Kasumi-1 (cell line): ENCODE measurements at places on chromosomes 5 and 9.

GRCh38 chr5:52856564-52856963 lies 68.8 kb downstream of the ITGA1 start:
- DNase-seq = no peak

DNA sequence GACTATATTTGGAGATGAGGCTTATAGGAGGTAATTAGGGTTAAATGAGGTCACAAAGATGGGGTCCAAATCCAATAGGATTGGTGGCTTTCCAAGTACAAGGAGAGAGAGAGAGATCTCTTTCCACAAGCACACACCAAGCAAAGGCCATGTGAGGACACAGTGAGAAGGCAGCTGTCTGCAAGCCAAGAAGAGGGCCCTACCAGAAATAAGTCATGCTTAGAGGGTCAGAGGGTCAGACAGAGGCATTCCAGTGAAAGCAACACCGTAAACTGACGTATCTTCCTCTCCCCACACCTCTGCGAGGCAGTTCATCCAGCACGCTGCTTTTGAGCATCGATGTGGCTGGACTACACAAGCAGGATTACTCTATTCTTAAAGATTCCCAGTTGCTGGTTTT lies 87.9 kb downstream of the SLC1A3 start:
- DNase-seq = no peak

GRCh38 chr9:133525677-133526076 lies 918 bp upstream of the MYMK start:
- no peak for DNase-seq

DNA sequence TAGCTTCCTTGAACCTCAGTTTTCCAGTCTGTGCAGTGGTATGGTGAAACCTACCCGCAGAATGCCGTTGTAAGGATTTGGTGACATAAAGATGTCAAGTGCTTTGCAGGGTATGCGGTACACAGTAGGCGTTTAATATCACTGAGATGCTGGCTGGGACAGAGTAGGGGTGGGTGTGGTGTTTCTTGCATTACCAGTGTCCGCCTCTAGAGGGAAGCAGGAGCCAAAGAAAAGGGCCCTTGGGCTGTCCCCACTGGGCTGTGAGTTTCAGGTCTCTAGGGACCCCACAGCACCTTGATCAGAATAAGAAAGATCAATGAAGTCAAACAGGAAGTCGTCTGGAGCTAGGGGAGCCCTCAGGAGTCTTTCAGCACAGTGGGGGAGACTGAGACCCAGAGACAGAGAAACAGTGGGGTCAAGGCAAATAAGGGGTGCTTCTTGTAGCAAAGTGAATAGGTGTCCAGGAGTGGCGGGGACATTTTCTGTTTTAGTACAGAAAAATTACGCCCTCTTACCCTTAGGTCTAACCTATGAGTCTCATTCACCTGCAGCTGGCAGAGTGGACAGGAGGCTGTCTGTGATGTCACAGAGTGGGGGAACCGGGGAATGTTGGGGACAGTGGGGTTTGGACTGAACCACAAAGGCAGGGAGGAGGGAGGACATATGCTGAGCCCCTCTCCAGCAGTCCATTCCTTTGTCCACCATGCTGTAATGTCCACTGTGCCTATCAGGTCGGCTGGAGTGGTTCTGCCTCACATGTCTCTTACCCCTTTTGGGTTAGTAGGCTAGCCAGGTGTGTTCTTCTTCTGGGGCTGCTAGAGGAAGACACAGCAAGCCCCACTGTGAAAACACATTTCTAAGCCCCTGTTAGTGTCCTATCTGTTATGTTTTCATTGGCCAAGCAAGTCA lies 4.7 kb upstream of the TEX53 start:
- peak; percentile 60 for DNase-seq

DNA sequence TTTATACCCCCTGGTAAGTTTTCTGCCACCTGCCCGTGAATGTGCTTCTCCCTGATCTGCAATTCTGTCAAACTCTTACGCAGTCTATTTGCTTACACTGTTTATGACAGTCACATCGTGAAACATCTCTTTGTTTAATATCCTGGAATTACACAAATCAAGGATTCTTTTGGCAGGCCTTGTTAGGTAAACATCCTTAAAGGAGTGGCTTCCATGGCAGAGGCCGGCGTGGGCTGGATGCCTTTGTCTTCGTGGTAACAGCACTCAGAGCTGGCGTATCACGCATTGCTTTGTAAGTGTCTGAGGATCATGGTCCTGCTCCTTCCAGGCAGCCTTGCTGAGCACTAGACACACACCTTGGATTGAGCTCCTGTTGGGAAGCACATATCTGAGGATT lies 145.7 kb downstream of the IRX1 start:
- DNase-seq = no peak

DNA sequence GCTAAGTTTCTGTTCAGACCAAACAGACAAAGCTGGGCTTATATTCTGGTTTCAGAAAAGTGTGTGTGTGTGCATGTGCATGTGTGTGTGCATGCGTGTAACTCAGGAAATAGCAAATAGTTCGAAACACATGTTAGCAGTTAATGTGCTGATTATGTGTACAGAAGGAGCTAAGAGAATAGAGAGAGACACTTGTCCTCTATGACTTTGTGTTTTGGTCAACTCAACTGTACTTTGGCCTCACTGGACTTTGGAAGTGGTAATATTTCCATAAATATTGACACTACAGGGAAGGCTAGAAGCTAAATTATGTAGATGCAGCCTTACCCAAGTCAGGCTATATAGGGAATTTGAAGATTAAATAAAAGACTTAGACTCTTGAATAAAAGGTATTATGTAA lies 155.5 kb downstream of the RAB3C start:
- DNase-seq = no peak

- no peak for DNase-seq
Observed at GRCh38 chr5:15555176-15555575, 55.2 kb downstream of the FBXL7 start.

DNA sequence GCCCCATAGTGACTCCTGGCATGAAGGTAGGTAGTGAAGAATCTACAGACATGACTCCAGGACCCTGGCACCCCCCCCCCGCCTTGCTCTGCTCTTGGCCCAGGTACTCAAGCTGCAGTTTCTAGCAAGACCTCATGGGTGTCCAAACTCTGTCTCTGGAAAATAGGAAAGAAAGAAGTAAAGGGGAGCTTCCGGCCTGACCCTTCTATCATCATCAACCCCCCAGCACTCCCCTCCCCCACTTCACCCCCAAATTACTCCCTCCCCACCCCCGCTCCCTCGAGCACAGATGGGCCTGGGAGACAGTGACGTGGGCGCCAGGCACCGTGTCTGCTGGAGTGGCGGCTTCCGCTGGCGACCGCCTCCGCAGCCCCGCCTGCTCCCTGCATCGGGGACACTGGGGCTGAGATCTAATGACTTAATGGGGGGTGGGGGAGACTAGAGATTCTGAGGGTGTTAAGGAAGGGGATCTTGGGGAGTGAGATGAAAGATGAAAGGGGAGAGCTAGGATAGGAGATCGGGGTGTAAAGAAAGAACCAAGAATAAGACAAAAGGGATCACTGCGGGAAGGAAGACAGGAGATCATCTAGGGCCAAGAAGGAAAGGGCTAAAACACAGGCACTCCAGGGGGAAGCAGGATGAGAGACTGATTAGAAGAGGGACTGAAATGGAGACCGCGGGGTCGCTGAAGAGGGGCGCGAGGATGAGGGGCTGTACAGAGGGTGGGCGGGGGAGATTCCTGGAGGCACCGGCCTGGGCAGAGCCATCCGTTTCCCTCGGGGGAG lies 1.1 kb upstream of the DNAJB5 start:
- DNase-seq = no peak
